ENCODE measurements at places on chromosomes 1 and 21. TPM values are rescaled to one million over a fixed set of nuclear protein-coding genes. Genes with fewer than 3 reads are reported as not detected.

Gene CELF3
- total RNA-seq = not detected

Gene MX2
- 0.19 TPM for total RNA-seq

Gene KDF1
- total RNA-seq = not detected

DNA sequence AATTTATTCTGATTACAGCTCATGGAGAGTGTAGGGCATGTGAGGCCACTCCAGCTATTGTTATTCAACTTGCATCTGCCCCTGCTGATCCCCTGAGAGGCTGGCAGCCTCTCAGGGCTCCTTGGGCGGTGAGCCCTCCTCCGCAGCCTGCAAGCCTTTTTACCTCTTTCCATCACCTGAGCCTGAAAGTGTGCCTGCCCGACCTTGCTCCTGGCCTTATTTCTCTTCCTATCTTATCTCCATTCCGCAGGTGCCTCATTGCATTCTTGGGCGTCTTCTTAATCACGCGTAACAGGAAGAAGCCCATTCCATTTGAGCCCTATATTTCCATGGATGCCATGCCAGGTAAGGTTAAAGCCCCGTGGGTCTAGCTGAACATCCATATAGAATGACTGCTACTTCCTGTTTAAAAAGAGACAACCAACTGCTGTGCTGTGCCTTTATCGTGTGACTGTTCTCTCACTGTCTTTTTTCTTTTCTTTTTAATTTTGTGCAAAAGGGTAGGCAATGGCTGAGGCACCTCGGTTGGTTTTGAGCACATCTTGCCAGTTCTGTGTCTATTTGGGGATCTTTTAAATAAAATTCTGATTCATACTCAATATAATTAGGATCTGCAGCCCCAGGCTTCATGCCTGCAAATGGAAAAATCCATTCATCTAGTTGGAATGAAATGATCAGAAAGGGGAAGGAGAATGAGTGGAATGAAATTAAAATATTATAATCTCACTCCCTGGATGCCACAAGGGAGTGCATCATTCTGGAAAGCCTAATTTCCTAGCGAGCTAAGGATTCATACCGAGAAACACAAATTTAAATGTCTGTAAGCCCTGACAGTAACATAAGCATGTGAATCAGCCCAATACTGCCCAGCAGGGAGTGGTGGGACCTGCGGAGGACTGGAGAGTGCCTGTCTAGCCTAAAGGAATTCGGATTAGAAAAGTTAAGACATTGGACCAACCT is 38.6 kb upstream of the RCAN3 start:
- DNase-seq = no peak

DNA sequence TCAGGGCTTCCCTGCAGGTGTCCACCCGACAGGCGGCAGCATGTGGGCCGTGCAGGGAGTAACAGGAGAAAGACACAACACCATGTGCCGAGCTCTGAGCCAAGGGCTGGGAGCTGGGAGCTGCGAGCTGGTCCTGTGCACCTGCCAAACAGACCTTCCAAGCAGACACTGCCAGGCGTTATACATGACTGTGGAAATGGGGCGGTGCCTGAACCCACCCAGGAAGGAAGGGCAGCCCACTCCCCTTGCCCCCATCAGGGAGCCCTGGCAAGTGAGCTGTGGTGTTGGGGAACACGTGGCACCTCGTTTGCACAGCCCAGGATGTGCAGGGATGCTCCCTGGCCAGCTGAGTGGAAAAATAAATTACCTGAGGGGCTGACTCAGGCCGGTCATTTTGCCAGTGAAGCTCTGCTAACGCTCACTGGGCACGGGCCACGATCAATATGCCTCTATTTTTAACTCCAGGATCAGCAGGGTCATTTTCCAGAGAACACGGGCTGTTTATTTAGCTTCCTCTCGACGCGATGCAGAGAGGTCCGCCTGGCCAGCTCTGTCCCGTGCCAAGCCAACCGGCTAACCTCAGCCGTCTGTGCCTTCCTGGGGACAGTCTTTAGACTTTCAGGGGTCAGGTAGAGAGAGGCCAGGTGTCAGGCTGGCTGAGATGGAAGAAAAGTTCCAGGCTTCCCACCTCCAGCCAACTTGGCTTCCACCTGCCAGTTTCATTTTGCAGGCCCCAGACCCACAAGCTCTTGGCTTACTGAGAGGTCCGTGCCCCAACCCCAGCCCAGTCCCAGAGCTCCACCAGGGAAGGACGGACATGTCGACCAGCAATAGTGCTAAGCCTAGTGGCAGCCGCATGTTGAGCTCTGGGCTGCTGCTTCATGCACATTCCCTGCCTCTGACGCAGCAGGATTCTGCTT is 196.7 kb upstream of the VAMP3 start:
- peak; percentile 59 for DNase-seq

GRCh38 chr1:155983191-155984024 is 5.1 kb upstream of the ARHGEF2 start:
- no peak for DNase-seq

- no peak for DNase-seq
These were observed 100.4 kb upstream of the ETV3 start for GRCh38 chr1:157238585-157238984.

Data from dermis blood vessel endothelial cell (primary cell).